ENCODE measurements at places on chromosomes 7 and 10.
A peak's percentile ranks its signal among the peaks of the same experiment; 100 is the strongest.

DNA sequence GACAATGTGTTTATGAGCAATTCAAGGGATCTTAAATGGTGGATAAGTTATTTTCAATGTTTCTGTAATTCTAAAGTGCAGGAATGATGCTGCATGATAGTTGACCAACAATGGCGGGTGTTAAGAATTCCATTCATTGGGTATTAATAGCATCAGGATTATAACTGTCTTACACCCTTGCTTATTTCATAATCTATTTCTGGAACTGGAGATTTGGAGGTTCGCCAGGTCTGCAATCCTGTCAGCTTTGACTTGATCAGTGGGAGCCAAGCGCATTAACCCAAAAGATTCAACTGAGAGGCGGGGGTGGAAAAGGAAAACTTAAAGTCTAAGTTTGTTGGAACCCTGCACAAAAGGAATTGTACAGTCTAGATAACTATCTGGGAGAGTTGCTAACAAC is 114.9 kb upstream of the ZEB1 start:
- DNase-seq: no peak

DNA sequence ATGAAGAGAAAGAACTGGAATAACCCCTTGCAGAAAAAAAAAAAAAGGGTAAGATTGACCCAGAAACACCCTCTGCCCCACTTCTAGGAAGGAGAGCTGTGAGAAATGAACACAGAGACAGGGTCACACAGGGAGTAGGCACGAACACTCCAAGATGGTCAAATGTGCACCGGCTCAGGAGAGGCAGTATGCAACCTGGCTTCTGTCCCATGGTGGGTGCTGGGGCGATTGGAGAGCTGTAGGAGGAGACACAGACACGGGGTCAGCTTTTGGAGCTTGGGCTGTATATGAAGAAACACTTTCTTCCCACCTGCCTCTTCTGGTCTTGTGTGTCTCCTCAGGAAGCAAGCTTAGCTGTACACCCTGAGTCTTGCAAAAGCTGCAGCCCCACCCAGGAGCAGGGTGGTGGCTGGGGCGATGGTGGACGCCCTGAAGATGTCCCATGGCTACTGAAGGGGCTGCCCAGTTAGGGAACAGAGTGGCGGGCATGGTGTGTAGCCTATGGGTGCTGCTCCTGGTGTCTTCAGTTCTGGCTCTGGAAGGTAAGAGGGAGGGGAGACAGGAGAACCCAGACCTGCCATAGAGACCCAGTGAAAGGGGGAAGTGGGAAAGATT is 8.0 kb downstream of the EPHB6 start:
- DNase-seq: no peak

- DNase-seq: no peak
These were observed 65.2 kb downstream of the GBF1 start for GRCh38 chr10:102310361-102311024.

- DNase-seq: no peak
These were observed 144.2 kb downstream of the SPAG6 start for GRCh38 chr10:22489467-22489866.

DNA sequence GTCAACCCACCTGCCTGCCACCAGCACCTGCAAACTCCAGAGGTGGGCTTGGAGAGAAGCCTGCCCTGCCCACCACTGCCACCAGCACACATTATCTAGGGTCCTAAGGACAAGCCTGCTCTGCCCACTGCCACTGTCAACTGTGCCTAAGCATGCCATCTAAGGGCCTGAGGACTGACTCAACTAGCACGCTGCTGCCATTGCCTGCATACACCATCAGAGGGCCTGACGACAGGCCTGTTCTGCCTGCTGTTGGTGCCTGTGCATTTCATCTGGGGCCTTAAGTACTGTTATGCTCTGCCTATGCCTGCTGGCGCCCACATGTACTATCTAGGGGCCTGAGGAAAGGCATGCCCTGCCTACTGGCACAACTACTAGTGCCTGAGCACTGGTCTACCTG is 27.0 kb upstream of the LRRD1 start:
- DNase-seq: no peak

GRCh38 chr10:18699849-18700840 is 40.9 kb downstream of the ARL5B start:
- no peak for DNase-seq

GRCh38 chr10:12512332-12513002 is 163.1 kb downstream of the CAMK1D start:
- no peak for DNase-seq

DNA sequence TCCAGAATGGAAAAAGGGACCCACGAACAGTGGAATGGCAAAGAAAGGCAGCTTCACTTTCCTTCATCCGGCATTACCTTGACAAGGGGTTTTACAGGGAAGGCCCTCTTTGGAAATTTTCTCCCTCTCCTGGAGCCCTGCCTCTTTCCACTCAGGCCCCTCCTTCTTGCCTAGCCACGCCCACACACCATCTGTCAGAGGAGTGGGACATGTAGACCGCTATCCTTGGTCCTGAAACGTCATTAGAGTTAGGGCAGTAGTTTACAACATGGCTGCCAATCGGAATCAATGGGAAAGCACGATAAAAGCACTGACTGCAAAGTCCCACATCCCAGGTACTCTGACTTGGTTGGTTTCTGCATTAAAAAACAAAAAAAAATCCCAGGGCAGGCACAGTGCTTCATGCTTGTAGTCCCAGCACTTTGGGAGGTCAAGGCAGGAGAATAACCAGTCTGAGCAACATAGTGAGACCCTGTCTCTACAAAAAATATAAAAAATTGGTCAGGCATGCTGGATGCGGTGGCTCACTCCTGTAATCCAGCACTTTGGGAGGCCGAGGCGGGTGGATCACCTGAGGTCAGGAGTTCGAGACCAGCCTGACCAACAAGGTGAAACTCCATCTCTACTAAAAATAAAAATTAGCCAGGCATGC is 96.4 kb downstream of the MARCHF5 start:
- DNase-seq: no peak

DNA sequence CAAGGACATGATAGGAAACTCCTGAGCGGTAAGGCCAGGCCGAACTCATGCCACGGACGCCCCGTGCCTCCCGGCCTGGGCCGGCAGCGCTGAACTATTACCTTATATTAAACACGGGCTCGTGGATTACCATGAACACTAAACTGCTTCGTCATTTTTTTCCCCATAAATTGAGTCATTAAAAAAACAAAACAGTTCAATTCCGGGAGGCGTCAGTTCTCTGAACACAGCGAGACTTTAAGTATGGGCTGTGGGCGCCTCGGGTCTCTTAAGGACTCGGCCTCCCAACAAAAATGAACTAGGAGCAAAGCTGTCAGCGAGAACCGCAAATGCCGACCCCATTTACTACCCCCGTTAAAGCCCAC is 519 bp downstream of the PITRM1 start:
- no peak for DNase-seq

DNA sequence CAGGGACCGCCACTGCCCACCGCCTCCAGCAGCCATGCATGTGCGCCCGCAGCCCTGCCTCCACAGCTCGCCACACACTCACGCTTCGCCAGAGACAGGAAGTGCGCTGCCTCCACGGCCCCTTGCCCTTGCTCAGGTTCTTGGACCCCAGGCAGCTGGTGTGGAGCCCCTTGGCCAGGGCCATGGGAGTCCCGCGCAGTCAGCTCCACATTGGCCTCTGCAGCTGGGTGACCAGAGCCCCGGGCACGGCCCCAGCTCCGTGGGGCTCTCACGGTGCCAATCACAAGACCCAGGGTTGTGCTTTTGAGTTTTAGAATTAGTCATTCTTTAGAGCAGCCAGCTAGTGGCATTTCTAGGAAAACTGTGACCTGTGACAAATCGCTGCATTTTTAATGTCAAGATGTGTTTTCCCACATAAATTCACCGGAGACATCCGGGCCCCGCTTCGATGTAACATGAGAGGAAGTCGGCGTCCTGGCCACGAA is 4.3 kb upstream of the UTF1 start:
- no peak for DNase-seq

DNA sequence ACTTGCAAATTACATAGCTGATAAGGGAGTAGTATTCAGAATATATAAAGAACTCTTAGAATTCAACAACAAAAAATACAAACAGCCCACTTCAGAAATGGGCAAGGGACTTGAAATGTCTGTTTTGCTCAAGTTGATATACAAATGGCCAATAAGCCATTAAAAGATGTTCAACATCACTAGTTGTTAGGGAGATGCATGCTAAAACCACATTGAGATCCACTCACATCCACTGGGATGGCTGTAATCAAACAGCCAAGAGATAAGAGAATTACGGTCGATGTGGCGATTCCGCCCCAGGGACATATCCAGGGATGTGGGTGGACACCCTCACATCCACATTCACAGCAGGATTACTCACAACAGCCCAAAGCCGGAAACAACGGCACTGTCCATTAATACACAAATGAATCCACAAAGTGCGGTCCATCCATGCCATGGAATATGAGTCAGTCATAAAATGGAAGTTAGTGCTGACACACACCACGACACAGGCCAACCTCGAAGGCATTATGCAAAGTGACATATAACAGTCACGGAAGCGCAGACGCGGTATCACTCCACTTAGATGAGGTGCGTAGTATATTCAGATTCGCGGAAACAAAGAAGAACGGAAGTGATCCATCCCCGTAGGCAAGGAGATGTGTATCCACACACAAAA is 227.8 kb downstream of the DNAJB6 start:
- DNase-seq: no peak

- no peak for DNase-seq
These were observed 91.7 kb downstream of the ATE1 start for GRCh38 chr10:121836171-121836570.

DNA sequence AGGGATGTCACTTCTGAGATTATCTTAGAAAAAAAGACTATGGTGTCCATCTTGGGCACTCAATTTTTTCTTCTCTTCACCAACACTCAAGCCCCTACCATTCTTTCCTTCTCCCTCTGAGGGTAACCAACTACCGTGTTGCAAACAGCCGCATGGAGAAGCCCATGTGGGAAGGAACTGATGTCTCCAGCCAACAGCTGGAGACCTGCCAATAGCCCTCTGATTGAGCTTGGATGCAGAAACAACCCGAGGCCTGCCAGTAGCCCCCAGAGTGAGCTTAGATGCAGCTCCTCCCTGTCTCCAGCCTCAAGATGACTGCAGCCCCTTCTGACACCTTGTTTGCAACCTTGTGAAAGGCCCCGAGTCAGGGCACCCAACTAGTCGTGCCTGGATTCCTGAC is 36.4 kb upstream of the CHCHD3 start:
- no peak for DNase-seq

- DNase-seq: no peak
These were observed 124.5 kb downstream of the SLC16A9 start for GRCh38 chr10:59585046-59585700.

DNA sequence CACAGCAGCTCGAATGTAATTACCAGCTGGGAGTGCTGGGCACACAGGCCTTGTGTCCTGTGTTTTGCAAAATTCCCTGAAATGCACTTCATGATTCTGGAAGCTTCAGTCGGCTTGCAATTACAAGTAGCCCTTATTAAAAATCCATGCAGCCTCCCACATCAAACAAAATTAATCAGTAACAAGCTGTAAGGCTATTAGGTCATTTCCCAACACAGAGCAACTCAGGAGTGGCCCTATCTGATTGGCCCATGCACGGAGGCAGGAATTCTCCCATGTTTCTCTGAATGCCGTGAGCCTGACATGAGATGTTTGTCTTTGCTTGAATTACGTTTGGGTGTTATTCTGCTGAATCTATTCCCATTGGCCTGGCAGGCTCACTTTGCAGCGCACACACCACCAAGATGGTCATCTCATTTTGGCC is 36.9 kb downstream of the FOXL3 start:
- no peak for DNase-seq

DNA sequence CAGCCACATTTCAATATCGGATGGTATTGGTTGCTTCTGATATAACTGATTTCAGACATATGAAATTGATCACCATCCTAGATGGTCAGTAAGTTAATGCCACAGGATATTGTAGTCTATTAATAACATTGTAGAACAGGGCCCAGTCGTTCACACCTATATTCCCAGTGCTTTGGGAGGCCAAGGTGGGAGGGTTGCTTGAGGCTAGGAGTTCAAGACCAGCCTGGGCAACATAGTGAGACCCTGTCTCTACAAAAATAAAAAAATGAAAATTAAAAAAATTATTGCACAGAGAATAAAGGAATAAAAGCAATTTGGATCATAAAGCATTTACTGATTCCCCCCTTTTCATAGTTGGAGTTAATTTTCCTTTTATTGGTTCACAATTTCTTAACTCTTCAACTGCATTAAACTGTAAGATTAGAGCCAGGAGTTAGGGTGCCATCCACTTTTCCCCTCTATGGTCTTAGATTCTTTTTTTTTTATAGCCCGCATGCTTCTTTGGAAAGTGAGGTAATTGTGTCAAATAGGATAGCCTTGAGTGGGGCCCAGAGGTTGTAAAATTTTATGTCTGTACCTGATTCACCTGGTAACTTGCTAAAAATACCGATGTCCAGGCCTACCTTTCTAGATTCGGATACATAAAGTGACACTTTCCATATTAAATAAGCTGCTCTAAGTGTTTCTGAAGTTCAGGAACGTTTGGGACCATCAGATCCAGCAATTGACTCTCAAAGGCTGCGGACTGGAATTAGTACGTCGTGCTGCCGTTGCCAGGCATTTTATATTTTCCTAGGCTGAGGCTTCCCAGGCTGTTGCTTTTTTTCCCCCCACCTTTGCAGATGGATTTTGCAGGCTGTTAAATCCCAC is 24.7 kb downstream of the ADK start:
- DNase-seq: no peak

- DNase-seq: peak; percentile 32
These were observed 156.3 kb downstream of the ZNF248 start for GRCh38 chr10:37700886-37701780.

DNA sequence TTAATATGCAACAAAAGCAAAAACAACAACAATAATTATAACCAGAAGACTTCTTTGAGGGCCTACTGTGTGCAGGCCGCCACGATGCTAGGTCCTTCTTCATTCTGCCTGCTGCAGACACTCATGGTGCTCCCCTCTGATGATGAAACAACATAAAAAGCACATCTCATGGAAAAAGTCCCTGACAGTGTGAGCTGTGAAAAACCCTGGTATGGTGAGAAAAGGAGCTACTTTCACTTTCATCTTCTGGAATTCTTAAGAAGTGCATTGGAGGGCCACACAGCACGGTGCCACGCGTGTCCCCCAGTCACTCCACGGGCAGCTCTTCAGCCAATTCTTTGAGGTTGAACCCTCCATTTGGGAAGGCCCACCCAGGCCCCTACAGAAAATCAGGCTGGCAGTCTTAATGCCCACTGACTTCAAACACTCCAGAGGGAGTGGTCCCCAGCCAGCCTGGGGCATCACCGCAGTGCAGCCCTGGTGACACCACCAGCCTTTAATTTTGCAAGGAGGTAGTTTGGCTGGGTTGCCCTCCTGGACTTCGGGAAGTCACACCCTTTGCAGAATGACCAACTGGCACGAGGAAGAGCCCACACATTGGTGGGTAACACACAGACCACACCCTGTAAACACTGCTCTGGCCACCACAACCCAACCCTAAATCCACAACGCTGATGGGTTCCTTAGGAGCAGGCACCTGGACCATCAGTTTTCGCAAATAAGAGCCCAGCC is 7.7 kb downstream of the KCNMA1 start:
- no peak for DNase-seq

GRCh38 chr7:118094044-118094443 is 89.9 kb upstream of the LSM8 start:
- no peak for DNase-seq

- no peak for DNase-seq
These were observed 110.9 kb downstream of the COL13A1 start for GRCh38 chr10:69912589-69912988.

DNA sequence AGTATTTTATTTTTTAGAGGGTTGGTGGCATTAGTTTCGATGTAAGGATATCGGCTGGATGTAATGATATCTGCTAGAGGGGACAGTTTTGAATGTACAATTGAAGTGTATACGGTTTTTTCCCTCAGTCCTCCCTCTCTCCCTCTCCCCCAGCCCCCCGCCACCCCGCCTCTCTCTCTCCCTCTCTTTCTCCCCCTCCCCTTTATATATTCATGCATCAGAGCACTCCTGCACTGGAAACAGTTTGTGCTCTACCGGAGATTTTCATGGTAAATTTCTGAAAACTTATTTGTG is 1.6 kb downstream of the GLCCI1 start:
- DNase-seq: no peak

Measured in RWPE2 (cell line).